ENCODE measurements at places on chromosomes 2 and 18. TPM values are rescaled to one million over a fixed set of nuclear protein-coding genes. Genes with fewer than 3 reads are reported as not detected.

- no peak for DNase-seq
- H3K27me3 ChIP-seq: no peaks in the 10 kb centered on the region
- H3K36me3 ChIP-seq: peaks cover 27% of the 10 kb centered on the region
Observed at GRCh38 chr2:215434447-215435279, 1.2 kb downstream of the FN1 start.

DNA sequence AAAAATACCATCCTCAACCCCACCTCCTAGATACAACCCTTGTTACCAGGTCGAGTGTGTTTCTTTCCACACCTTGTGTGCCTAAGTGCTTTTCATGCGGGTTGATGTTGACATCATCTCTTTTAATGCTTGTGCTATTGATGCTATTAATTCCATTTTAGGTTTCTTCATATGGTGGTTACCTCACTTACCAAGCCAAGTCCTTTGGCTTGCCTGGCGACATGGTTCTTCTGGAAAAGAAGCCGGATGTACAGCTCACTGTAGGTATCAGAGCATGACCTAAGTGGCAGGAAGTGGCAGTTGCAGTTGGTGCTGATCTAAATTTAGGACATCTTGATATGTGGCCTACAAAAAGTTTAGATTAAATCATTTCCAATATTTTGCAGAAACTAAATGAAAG is 149.9 kb upstream of the TTC39C start:
- no peak for DNase-seq
- H3K4me1 ChIP-seq: peaks cover 15% of the 10 kb centered on the region
- H3K4me3 ChIP-seq: no peak overlapping the region

GRCh38 chr2:217680381-217680780 is 322.4 kb downstream of the TNS1 start:
- no peak overlapping the region for H3K4me3 ChIP-seq
- no peaks in the 10 kb centered on the region for H3K27me3 ChIP-seq
- no peak overlapping the region for H3K27ac ChIP-seq
- no peaks in the 10 kb centered on the region for H3K36me3 ChIP-seq

- no peak overlapping the region for H3K4me3 ChIP-seq
- no peak overlapping the region for H3K27ac ChIP-seq
- no peak for DNase-seq
- H3K36me3 ChIP-seq: peaks cover 4% of the 10 kb centered on the region
Observed at GRCh38 chr18:2997429-2997828, 15.5 kb downstream of the LPIN2 start.

- no peaks in the 10 kb centered on the region for H3K27me3 ChIP-seq
- peak; percentile 92 for DNase-seq
- H3K27ac ChIP-seq: peak overlapping the region; percentile 44
- peaks cover 33% of the 10 kb centered on the region for H3K36me3 ChIP-seq
Observed at GRCh38 chr18:23231340-23232021, 96.2 kb downstream of the CABLES1 start.

DNA sequence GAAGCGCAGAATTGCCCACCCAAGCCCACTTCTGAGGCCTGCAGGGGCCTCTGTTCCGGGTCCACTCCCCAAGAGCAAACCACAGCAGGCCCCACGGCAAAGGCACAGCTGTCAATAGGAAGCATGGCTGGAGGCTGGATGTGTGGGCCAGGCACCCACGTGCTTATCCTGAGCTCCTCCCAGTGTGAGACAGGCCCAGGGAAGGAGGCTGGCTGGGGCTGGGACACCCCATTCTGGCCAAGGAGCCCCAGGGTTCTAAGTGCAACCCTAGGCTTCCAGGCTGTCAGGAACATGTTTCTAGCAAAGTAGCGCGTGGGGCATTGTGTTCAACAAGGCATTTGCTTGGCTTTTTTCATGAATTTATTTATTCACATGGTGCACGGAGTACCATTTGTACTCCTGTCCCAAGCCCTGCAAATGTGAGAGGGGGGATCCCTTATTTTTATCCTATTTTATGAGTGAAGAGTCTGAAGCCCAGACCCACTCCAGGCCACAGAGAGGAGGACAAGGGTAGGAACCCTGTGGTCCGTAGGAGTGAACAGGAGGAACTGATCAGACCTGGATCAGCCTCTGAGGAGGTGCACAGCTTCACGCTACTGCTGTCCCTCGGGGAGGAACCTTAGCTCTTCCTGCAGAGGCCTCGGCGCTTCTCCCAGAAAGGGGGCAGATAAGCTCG is 6.1 kb upstream of the RAB17 start:
- no peak overlapping the region for H3K27ac ChIP-seq
- no peaks in the 10 kb centered on the region for H3K36me3 ChIP-seq
- H3K4me1 ChIP-seq: peaks cover 7% of the 10 kb centered on the region
- no peaks in the 10 kb centered on the region for H3K27me3 ChIP-seq
- no peak for DNase-seq
- no peak overlapping the region for H3K4me3 ChIP-seq

- H3K4me3 ChIP-seq: no peak overlapping the region
- peaks cover 8% of the 10 kb centered on the region for H3K4me1 ChIP-seq
- no peak overlapping the region for H3K27ac ChIP-seq
- no peaks in the 10 kb centered on the region for H3K27me3 ChIP-seq
- H3K36me3 ChIP-seq: no peaks in the 10 kb centered on the region
Observed at GRCh38 chr2:189628817-189629530, 32.3 kb upstream of the ASNSD1 start.

DNA sequence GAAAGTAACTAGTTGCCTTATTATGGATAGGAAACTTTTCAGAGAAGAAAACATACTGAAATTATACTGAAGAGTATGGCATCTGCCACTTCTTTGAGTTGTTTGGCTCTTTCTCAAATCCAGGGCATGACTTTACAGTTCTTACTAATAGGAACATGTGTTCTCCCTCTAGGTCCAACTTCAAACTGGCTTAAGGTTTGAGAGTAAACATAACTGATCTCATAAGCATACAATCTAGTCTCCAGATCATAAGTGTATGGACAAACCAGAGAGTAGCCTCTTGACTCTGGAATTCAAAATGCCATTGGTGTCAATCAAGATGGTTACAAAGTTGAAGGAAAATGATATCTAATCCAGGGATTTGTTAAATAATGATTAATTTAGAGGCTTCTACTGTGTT is 101.5 kb downstream of the NYAP2 start:
- no peak overlapping the region for H3K27ac ChIP-seq
- no peaks in the 10 kb centered on the region for H3K36me3 ChIP-seq
- H3K27me3 ChIP-seq: peaks cover 3% of the 10 kb centered on the region
- no peak overlapping the region for H3K4me3 ChIP-seq
- no peaks in the 10 kb centered on the region for H3K4me1 ChIP-seq

DNA sequence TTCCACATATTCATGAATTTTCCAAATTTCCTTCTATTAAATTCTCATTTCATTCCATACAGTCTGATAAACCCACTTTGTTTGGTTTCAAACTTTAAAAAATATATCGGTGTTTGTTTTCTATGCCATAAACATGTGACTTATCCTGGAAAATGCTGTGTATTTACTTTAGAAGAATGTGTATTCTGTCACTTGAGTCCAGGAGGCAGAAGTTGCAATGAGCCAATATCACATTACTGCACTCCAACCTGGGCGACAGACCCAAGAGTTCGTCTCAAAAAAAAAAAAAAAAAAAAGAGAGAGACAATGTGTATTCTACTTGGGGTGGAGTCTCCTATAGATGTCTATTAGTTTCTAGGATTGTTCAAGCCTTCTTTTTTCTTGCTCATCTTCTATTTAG is 31.8 kb downstream of the MBD5 start:
- H3K4me1 ChIP-seq: no peaks in the 10 kb centered on the region
- peaks cover 3% of the 10 kb centered on the region for H3K36me3 ChIP-seq
- no peak overlapping the region for H3K4me3 ChIP-seq
- DNase-seq: no peak

GRCh38 chr2:161063946-161064306 is 96.3 kb upstream of the TANK start:
- no peak for DNase-seq
- H3K4me3 ChIP-seq: no peak overlapping the region
- H3K36me3 ChIP-seq: no peaks in the 10 kb centered on the region
- H3K27me3 ChIP-seq: no peaks in the 10 kb centered on the region

GRCh38 chr18:54880395-54881105 is 52.3 kb downstream of the RAB27B start:
- H3K4me3 ChIP-seq: no peak overlapping the region
- H3K27ac ChIP-seq: no peak overlapping the region
- H3K36me3 ChIP-seq: no peaks in the 10 kb centered on the region

GRCh38 chr2:135998879-135999278 is 13.5 kb upstream of the DARS1 start:
- H3K4me3 ChIP-seq: no peak overlapping the region
- H3K4me1 ChIP-seq: no peaks in the 10 kb centered on the region
- DNase-seq: no peak
- H3K36me3 ChIP-seq: no peaks in the 10 kb centered on the region
- no peaks in the 10 kb centered on the region for H3K27me3 ChIP-seq
- H3K27ac ChIP-seq: no peak overlapping the region

- peaks cover 4% of the 10 kb centered on the region for H3K4me1 ChIP-seq
- no peak overlapping the region for H3K4me3 ChIP-seq
- no peaks in the 10 kb centered on the region for H3K36me3 ChIP-seq
- no peaks in the 10 kb centered on the region for H3K27me3 ChIP-seq
Observed at GRCh38 chr2:224948859-224949258, 93.4 kb downstream of the DOCK10 start.

DNA sequence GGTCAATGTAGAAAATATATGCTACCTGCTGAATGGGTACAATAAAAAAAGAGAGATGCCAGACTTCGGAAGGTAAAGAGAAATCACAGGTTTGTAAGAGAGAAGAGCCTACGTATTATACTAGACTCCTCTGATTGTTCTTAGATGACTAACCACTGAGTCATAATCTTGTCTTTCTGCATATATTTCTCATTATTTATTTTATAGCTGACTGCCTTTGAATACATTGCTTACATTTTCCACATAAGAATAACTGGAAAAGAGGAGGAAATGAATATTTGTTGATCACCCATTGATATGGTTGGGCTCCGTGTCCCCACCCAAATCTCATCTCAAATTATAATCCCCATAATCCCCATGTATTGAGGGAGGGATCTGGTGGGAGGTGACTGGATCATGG is 90.3 kb upstream of the RAB27B start:
- H3K4me3 ChIP-seq: no peak overlapping the region
- peaks cover 11% of the 10 kb centered on the region for H3K4me1 ChIP-seq
- DNase-seq: peak; percentile 81
- no peaks in the 10 kb centered on the region for H3K27me3 ChIP-seq

DNA sequence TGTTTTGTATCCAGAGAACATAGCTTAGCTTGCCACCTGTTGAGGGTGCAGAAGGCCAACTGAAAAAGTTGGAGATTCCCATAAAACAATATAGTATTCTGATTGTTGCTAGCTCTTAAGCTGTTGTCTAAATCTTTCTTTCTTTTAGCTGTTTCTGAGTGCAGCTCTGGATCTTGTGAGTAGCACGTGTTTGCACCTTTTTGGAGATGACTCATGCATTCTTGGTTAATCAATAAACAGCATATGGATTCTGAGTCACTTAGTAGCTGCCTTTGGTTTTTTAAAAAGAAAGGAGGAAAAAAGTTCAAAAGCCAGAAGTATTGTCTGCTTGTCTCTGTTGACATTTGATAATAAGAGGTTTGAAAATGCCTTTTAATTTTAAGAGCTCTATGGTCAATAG is 483.0 kb upstream of the FSIP2 start:
- H3K4me3 ChIP-seq: no peak overlapping the region
- DNase-seq: no peak
- no peaks in the 10 kb centered on the region for H3K36me3 ChIP-seq
- H3K27me3 ChIP-seq: no peaks in the 10 kb centered on the region
- no peak overlapping the region for H3K27ac ChIP-seq
- no peaks in the 10 kb centered on the region for H3K4me1 ChIP-seq

SP140 gene
- 1.4 TPM for total RNA-seq

GPC1 gene
- total RNA-seq: 18.6 TPM

HOXD12 gene
- total RNA-seq: not detected

FAM110C gene
- total RNA-seq: not detected
